ENCODE measurements at places on chromosomes 13 and 19.

GRCh38 chr19:41597600-41598041 lies 21.7 kb downstream of the CEACAM21 start:
- DNase-seq: no peak

DNA sequence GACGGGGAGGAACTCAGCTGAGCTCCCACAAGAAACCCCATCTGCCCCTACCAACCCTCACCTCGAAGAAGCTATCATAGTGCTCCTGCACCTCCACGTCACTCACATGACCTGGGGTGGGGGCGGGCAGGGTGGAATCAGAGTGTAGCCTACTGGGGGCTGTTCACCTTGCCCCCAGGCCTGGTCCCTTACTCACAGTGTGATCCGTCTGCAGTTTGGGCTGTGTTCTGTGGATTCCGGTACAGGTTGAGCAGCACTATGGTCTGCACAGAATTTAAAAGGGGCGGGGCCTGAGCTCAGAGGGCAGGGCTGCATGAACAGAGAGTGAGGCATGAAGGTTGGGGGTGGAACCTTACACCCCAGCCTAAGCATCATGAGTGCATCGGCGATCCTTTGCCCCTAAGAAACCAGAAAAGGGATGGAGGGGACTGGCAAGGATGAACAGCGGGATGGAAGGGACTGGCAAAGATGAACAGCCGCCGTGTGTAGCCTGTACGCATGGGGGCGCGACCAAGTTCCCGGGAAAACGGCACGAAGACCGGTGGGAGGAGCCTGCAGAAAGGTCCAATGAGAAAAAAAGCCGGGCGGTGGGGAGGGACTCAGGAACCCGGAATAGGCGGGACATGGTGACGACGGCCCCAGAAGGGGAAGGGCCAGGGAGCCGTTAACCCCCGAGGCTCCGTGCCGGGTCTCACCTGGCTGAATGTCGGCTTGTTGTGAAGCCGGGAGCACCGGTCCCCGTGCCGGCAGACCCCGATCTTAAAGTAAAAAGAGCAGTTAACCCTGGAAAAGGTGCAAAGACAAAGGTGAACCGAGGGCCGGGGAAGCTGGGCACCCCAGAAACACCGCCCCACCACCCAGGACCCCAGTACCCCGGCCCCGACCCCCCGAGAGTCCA lies 539 bp downstream of the U2AF1L4 start:
- peak; percentile 96 for DNase-seq

DNA sequence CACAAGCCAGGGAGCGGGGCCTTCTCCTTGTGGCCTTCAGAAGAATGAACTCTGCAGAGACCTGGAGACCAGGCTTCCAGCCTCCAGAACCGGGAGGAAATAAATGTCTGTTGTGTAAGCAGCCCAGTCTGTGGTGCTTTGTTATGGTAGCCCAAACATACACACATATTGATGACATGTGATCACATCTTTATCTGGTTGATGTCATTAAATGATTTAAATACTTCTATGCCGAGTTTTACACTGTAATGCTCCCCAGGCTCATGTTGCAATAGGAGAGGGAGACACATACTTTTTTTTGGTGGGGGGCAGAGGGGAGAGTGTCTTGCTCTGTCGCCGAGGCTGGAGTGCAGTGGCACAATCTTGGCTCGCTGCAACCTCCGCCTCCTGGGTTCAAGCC lies 188.0 kb upstream of the IRS2 start:
- DNase-seq: no peak

DNA sequence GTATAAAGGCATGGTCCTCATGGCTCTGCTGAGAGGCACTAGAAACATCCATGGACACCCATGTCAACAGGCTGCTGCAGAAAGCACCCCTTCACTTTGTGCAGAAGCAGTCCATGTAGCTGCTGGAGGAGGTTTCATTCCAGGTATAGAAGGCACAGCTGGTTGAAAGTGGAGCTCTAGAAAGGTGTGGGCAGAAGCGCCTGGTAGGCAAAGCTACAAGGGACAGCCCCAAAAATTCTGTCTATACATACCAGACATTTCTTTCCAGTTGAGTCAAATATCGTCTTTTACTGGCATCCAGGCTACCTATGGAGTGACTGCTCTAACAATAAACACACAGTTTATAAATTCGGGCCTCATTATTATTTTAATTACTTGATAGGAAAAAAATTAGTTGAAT lies 129.3 kb downstream of the ENOX1 start:
- no peak for DNase-seq

DNA sequence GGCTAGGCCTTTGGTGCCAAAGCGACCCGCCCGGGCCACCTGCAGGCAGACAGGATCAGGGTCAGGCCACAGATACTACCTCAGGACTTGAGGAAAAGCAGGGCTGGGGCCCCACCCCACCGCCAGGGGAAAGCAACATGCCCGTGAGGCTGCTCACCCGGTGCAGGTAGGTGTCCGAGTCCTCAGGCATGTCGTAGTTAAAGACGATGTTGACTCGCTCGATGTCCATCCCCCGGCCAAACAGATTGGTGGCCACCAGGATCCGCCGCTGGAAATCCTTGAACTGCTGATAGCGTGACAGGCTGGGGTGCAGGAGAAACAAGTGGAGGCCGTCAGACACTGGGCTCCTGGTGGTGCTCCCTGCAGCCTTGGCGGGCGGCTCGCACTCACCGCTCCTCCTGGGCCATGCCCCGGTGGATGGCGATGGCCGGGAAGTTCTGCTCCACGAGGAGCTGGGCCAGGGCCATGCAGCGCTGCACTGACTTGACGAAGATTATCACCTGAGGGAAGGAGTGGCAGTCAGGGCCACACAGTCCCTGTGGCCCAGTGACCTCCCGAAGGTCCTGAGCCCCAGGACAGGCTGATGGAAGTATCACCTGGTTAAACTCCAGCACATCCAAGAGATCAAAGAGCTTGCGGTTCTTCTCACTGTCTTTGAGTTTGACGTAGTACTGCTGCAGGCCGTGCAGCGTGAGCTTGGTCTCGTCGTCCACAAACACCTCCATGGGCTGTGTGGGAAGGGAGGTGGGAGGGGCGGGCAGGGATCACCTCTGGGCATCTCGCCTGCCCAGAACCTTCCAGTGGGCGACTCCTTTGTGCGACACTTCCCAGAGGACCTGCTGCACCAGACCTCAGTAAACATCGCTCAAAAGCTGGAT lies 9.8 kb downstream of the DDX39A start:
- no peak for DNase-seq

DNA sequence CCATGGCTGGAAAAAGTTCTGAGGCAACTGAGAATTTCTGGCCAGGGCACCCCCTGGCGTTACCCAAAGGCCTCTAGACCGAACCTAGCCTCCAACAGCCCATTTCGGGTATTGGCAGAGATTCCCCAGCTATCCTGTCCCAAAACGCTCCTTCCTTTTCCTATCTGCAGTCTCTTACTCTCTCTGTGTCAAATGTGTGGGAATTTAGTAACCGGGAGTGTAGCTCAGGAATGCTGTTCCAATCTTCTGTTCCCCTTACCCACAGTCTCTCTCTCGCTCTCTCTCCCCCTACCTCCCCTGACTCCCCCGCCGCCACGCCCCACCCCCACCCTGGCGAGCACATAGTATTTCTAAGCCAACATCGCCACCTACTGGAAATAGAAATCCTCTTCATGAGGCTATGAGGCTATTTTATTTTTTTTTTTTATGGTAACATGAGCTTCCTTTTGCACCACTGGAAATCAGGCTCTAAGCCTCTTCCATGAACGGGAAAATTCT lies 27.0 kb downstream of the OXGR1 start:
- no peak for DNase-seq

- no peak for DNase-seq
Measured at GRCh38 chr19:55491546-55492360, 3.5 kb downstream of the SSC5D start.

- no peak for DNase-seq
Measured at GRCh38 chr13:59790626-59791025, 373.1 kb downstream of the DIAPH3 start.

Measured in dorsolateral prefrontal cortex (tissue), 122 donors.